Activated T-cell treated with anti-CD3 and anti-CD28 coated beads, Interleukin-2, amount 50 U/mL, for 72 hours (primary cell): ENCODE measurements at places on chromosomes 2 and 18. TPM values are rescaled to one million over a fixed set of nuclear protein-coding genes. Genes with fewer than 3 reads are reported as not detected.

DNA sequence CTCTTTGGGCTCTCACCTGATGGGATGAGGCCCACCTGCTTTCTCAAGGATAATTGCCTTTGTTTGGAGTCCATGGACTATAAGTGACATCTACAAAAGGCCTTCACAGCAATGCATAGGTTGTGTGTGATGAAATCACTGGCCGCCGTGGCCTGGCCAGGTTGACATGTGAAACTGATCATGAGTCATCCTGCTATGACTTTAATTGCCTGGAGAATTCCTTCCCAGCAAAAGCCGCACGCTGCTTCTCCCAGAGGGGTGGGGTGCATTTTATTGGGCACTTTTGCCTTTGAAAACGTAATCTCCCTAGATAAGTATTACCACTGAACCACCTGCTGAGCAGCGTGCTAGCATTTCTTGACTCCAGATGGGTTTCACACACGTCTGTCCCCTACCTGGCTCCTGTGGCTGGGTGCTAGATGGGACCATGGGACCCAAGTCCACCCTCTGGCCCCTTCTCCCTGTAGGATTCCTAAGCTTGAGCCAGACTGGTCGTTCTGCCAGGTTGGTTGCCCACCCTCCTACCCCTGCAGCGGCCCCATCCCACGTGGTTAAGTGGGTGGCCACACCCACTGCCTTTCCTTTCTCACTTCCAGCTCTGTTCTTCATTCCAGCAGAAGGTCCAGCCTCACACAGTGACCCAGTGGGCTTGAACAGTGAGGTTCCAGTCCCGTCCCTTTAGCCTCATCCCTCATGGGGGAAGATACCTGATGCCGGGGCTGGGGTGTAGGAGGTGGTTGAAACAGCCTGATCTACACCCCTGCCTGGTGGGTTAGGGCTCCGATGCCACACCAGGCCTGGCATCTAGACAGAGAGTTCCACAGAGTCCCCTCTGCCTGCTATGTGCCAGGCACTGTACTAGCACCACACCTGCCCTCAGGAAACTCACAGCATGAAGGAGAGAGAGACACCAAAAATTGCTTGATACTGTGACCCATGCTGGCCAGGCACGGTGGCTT lies 89.6 kb downstream of the GBX2 start:
- DNase-seq, result no peak

STK25 gene
- 83.5 TPM for total RNA-seq

DNA sequence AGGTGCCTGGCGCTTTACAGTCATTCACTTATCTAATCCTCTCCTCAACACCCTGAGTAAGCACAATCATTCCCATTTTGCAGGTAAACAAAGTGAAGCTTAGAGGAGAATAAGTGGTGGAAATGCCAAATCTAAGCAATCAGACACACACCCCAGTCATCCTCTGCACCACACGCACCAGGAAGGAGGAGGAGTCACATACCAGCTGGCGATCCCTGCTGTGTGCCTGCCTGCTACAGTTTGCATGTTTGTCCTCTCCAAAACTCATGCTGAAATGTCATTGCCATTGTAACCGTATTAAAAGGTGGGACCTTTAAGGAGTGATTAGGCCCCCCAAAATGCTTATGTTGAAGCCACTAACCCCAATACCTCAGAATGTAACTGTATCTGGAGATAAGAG lies 93.7 kb downstream of the LOXHD1 start:
- DNase-seq, result no peak

C18orf54 gene
- 10.8 TPM for total RNA-seq

DNA sequence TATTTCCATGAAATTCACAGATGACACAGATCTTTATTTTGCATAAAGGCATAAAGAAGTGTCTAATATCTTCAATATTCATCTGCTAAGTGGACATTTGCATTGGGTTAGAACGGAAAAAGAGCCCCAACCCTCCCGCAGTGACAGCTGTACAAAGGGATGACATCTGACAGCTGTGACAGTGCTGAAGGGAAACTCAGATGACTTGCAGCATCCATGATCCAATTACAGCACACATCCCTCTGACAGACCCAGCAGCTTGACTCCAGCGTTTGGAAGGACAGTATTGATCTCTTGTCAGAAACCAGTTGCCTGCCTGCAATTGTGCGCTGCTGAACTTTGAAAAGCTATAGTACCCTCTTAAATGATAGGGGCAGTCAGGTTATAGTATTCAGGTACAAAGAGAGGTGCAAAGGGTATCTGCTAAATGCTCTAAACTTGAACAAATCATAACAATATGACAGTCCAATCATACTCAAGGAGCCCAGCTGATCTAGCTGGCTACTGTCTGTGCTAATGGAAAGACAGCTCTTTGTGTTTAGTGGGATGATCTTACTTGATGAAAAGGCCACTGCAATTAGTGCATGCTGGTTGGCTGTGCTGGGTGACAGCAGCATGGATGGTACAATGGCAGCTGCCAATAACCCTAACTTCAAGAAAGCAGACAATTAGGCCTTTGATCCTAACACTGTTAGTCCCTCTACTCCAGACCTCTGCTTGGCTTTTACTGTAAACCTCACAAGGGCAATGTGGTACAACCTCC lies 599.2 kb downstream of the NR4A2 start:
- DNase-seq, result no peak

GRCh38 chr2:162113776-162114168 lies 38.3 kb downstream of the GCG start:
- DNase-seq, result no peak

DNA sequence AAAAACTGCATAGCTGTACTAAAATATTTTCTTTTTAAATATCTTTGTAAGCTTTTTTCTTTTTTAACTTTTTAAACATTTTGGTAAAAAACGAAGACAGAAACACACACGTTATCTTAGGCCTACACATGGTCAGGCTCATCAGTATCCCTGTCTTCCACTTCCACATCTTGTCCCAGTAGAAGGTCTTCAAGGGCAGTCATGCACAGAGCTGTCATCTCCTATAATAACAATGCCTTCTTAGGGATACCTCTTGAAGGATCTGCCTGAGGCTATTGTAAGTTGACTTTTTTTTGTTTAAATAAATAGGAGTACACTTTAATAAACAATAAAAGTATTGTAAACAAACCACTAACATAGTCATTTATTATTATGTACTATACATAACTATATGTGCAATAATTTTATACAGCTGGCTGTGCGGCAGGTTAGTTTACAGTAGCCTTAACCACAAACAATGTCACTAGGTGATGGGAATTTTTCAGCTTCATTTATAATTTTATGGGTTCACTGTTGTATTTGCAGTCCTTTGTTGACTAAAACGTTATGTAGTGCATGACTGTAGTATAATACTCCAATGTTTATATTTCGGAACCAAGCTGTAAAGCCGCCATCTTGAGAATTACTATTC lies 124.4 kb downstream of the MAP4K4 start:
- DNase-seq, result no peak

- DNase-seq, result no peak
Measured at GRCh38 chr2:13694673-13695072, 937.8 kb upstream of the LRATD1 start.
